Stimulated activated CD8-positive, alpha-beta memory T cell treated with anti-CD3 and anti-CD28 coated beads, Interleukin-4, amount 100 ng/mL, for 1 hour (primary cell): ENCODE measurements at places on chromosomes 16 and 17.

DNA sequence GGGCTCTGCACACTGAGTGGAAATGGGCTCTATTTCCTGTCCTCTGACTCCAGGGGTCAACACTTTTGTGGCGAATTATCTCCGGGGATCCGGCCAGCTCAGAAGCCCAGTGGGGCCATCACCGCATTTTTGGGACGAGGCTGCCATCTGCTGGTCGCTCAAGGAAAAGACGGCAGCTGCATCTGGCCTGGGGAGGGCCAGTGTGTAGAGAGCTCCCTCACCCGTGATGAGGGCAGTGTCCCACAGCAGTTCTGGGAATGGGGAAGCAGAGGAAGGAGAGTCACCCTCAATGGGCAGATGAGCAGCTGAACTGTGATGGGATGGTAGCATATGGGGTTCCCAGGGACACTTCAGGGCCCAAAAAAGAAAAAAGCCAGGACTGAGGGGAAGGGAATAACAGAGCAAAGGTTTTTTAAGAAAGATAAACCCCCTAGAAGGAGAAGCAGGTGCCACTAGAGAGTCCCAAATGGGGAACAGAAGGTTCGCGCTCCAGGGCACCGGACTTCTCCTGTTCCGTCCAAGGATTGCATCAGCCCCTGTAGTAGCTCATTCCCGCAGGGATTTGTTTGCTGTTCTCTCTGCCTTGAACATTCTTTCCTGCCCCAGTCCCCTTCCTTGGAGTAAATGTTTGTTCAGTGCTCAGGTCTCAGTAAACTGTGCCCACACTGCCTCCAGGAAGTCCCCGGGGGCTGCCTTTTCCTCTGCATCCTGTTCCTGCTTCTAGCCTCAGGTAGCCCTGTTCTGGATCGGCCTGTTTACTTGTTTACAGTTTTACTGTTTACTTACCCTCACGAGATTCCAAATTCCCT, 9.3 kb upstream of the ABCC12 start:
- peak; percentile 28 for DNase-seq

GRCh38 chr16:11964761-11965551, at the start of gene TNFRSF17:
Gene TNFRSF17, plus strand, starts transcription at chr16:11965210. Its CDS starts 115 bp downstream, at chr16:11965325.
- no peak for DNase-seq

DNA sequence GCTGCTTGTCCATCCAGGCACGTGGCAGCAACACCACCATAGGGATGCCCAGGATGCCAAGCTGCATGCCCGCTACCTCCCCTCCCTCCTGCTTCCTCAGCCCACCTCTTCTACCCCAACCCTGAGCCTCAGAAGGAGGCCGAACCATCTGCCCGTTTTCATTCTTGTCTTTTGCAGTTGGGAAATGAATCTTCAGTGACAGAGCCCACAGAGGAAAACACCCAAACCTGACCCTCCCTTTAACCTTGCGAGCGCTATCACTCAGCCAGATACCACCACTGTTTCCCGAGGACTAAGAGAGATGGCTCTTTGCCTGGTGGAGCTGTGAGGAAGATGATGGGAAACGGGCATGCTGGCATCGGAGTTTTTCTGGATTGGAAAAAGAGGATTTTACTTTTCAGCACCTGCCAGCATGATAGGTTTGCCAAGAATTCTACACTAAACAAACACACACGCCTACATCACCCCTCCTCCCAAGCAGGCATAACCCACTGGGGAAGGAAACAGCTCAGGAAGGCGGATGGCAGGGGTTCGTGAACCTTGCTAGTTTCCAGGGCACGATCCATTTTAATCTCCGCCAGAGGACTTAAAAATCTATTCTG, 457.4 kb downstream of the SLC39A11 start:
- no peak for DNase-seq

DNA sequence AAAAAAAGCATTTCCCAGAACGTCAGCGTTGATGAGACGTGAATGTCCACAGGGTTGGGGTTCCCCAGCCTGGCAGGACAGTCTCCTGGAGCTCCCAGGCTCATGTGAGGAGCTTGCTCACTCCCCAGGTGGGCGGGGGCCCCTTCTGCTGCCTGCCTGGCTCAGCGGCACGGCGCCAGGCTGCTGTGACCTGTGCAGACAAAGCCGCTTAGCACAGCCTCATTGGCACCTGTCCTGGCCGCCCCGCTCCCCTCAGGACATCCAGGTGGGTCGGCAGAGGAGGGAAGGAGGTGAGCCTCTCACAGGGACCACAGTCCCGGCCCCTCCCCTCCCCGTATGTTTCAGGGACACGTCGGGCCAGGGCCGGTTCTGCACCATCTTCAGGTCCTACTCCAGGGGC, 12.9 kb upstream of the WFIKKN1 start:
- no peak for DNase-seq

DNA sequence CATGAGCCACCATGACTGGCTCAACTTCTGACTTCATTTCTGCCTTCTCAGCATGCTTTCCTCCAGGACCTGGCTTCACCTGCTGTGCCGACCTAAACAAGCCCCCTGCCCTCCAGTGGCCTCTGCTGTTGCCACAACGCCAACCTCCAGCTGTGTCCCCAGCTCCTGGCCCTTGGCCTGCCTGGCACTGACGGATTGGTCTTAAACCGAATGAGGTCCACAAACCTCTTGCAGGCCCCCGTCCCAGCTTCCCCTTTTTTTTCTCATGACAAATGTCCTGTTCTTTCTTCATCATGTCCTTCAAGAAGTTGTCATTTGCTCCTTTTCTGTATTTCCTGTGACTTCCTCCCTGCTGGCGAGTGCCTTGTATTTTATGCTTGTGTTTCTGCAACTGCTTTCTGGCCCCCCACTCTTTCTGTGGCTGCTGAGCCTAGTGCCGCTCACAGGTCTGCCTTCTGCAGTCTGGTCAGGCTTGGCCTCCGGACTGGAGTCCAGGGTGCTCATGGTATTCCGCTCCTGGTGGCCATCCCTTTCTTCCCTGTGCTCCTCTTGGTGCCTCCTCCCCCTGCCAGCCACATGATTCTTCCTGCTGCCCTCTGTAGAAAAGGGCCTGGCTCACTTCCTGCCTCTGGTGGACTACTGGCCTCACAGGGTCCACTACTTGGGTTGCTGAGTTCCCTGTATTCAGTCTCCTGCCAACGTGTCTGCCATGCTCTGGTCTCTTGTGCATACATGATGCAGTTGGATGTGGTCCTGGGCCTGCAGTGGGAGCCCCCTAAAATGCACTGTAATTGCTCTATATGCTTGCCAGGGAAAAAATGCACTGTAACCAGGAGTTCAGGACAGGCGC, 2.9 kb downstream of the ATP6V0C start:
- no peak for DNase-seq

- DNase-seq = no peak
Observed at GRCh38 chr17:42097691-42098631, at the start of gene ZNF385C. Gene ZNF385C, minus strand, starts transcription at chr17:42098473. Its CDS starts 35,417 bp downstream, at chr17:42063056.

DNA sequence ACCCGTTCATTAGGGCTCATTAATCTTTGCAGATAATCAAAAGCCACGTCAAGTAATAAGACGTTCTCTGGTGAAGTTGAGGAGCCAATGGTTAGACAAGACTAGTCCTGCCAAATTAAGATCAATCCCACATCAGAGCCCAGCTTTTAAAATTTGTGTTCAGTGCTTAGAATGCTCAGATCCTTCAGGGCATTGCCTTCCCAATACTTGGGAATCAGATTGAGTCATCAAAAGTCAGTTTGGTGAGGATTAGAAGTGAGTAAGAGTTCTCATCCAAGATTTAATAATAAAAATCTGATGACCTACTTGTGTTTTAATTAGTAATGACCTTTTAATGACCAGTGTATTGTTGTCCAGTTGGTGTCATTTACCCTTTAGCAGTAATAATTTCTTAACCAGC, 19.8 kb downstream of the MAP2K4 start:
- DNase-seq = no peak

GRCh38 chr16:85363881-85364280, 249.2 kb upstream of the GSE1 start:
- DNase-seq = no peak

DNA sequence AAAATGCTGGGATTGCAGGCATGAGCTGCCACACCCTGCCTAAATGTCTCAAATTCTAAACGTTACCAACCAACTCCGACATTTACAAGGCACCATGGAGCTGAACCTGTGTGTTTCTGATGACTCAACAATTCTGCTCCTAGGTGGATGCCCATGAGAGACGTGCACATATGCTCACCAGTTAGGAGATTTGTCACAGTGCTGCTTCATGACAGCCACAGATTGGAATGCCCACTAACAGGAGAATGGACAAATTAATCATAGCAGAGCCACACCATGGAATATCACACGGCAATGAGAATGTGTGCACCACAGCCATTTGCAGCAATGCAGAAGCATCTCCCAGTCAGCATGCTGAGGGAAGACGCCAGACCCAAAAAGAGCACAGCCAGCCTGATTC, 8.0 kb upstream of the KCNG4 start:
- DNase-seq = no peak

DNA sequence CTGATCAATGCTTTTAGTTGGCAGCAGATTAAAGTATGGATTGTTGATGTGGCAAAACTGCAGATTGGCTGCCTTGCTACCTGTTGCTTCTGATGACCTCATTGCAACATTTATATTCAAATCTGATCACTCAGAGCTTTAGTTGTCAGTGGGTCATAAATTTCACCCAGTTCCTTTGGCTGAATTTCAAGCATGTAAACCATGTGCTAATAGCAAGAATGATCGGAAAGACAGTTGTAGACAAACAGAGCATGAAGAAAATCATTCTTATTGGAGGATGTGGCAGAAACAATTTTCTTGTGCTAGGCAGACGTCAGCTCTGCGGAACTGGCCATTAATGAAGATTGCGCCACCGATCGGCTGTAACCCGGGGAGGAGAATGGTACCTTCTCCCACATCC, 346.6 kb upstream of the EEF2KMT start:
- DNase-seq = no peak

DNA sequence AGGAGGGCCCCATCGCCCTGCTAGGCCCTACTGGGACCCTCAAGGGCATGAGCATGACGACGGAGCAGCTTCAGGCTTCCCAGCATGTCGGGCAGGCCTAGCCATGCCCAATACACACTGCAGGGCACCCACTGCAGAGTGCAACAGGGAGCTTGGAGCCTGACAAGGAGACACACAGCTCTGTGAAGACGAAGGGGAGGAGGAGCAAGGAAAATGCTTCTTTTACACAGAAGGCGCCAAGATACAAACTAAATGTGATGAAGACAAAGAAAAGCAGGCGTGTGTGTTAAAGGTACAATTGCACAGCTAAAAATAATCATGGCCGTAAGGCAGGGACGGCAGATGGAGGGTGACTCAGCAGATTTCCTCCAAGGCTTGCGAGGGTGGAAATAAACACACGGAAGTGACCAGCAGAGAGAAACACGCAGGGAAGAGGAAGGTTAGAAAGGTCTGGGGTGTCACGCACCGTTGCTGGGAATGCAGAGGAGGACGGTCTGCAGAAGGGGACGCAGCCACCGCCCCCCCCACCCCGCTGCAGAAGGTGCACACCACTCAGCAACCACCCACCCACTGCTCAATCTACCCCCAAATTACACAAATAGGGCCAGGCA, 108.5 kb downstream of the ZNF778 start:
- no peak for DNase-seq

DNA sequence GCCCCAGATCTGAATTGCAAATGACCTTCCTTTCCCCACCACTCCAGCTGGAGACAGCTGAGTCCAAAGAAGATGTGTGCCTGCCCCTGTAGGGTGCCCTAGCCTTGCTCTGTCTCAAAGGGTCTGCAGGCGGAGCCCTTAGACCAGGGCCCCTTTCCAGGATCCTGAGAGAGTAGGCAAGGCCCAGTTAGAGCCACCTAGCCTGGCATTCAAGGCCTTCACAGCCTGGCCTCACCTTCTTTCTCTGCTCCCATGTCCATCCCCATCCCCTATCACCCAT, 66.6 kb upstream of the LHX1 start:
- DNase-seq = no peak

DNA sequence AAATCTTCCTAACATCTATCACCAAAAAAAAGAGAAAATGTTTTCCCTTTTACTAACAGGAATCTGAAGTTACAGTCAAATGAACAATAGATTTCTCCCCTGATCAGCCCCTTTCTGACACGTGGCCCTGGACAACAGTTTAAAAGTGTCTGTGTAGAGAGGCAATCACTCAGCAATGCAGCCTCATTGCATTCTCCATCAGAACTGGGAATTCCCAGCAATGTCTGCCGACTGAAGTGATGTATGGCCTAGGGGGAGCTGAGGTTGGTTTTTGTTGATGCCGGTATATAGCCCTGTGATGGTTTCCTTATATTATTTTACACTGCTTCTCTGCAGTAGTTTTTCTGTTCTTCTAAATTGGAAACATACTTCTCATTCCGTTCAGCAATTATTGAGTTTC, 904.3 kb upstream of the CDH8 start:
- no peak for DNase-seq

DNA sequence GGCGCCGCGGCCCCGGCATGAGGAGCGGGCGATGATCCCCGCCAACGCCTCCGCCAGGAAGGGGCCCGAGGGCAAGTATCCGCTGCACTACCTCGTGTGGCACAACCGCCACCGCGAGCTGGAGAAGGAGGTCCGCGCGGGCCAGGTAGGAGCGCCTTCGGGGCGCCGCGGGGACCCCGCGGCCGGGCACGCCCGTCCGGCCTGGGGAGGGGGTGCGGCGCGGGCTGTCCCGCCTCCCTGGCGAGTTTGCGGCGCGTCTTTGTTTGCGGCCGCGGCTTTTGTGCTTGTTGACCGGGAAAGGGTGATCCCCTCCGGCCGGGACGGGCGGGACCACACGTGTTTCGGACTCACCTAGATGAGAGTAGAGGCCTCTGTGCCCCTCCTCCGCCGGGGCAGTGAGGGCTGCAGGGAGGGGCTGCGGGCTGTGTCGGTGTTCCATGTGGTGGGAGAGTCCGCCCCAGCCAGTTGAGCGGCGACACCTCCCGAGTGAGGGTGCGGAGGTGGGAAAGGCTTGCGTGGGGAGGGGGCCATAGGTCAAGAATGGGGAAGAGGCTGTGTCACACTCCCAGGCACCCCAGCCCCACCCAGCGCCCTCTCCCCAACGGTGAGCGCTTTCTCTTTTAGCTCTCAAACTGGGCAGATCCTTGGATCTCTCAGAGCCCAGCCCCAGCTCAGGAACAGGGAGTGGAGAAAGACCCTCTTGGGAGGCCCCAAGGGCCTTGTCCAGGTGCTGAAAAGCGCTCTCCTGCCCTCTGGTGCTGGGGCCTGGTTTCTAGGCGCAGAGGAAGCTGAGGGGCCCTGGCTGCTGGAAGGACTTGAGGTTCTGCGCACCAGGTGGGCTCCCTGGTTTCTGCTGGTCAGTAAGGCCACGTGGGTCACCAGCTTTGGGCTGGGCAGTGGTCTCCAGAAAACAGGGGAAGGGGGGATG, 923 bp downstream of the ANKRD13B start:
- no peak for DNase-seq

GRCh38 chr17:42537826-42538451, 1.9 kb downstream of the NAGLU start:
- no peak for DNase-seq

- DNase-seq = no peak
Observed at GRCh38 chr17:68053231-68054013, 17.9 kb downstream of the KPNA2 start.
